ENCODE measurements at places on chromosomes 11 and 22.

- DNase-seq, result no peak
Measured at GRCh38 chr11:11456866-11457265, 103.8 kb upstream of the CSNK2A3 start.

DNA sequence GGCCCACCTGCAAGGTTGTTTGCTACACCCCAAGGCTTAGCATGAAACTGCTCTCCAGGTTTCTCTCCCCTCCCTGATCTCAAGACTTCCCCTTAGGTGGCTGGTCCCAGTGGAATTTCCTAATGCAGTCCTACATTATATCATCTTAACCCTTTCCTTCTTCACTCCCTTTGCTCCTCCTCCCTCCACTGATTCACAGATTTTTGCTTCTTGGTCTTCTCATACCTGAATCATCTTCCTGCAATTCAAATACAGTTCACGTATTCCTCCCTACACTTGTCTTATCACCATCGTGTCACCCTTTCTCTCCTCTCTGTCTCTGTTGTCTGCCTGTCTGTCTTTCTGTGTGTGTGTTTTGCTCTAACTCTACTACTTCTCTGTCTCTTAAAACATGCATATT, 17.0 kb downstream of the MMP10 start:
- no peak for DNase-seq

GRCh38 chr11:88359114-88359513, 21.6 kb upstream of the CTSC start:
- no peak for DNase-seq

GRCh38 chr11:32902089-32902665, 9.6 kb downstream of the QSER1 start:
- no peak for DNase-seq

DNA sequence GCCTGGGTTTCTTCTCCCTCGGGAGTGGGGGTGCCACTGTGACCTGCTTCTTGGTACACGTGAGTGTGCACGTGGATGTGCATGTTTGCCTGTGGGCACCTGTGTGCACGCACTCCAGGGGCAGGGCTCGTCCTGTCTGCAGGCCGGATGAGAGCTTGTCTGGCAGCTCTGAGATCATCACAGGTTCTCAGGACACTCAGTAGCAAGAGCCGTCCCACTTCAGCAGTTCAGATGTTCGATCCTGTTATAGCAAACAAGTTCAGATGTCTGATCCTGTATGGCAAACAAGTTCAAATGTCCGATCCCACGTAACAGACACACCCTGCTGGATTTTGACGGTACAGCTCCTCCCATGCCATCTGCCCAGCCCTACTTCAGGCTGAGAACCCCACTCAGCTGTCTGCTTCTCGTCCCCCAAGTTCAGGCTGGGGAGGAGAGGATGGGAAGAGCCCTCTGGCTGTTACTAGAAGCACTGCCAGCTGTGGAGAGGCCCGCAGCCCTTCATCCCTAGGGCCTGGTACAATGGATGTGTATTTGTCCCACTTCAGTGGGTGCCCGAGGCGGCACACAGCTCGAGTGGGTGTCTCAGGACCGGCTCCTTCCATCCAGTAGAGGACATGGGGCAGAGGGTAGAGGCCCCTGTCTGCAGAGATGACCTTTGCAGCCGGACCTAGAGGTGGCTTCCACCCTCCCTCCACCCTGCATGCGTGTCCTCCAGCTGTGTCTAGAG, 1126.9 kb downstream of the BRD1 start:
- no peak for DNase-seq

GRCh38 chr11:71452199-71453036, 585 bp upstream of the NADSYN1 start:
- DNase-seq, result no peak

GRCh38 chr11:1964955-1965354, 17.8 kb downstream of the MRPL23 start:
- no peak for DNase-seq

GRCh38 chr11:64186492-64187165, 658 bp downstream of the STIP1 start:
- DNase-seq, result no peak

- no peak for DNase-seq
Measured at GRCh38 chr22:22600531-22601261, 41.6 kb upstream of the PRAME start.

- no peak for DNase-seq
Measured at GRCh38 chr11:2533587-2534133, 88.9 kb downstream of the KCNQ1 start.

GRCh38 chr11:104654181-104654813, 244.0 kb downstream of the CASP12 start:
- no peak for DNase-seq

- no peak for DNase-seq
Measured at GRCh38 chr11:66579017-66579606, 10.7 kb upstream of the CTSF start.

DNA sequence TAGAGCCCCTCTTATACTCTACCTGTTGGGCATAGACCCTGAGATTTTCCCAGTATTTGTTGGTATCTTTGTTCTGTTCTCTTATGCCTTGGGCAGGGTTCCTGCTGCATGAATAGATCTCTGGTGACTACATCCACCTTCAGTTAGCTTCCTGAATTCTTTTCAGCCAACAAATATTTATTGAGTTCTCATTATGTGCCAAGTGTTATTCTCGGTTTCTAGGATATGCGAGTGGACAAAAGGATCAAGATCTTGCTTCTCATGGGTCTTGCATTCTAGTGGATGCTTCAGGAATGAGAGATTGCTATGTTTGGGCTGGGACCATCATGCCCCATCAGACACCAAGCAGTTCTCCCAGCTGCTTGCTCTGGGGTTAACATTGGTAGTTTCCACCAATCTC, 340.0 kb downstream of the METTL15 start:
- no peak for DNase-seq

GRCh38 chr11:131884461-131885073, 514.2 kb downstream of the NTM start:
- no peak for DNase-seq

- DNase-seq, result no peak
Measured at GRCh38 chr11:122717264-122717867, 61.8 kb downstream of the UBASH3B start.

DNA sequence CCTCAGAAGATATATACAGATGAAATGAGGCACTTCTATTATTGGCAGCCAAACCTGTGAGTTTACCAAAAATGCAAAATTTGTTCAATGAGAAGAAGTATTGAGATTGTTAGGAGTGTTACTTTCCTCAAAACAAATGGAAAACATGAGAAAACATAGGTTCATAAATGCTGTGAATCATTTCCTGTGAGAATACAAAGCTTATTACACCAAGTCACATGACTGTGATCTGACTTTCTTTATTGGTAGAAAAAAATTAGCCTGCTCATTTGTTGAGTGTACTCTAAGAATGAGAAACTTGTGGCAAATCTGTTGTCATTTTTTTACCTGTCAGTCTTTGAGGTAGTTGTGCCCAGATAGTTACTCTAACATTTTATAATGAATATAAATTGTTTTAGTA, 215.1 kb downstream of the TMEM135 start:
- DNase-seq, result no peak

DNA sequence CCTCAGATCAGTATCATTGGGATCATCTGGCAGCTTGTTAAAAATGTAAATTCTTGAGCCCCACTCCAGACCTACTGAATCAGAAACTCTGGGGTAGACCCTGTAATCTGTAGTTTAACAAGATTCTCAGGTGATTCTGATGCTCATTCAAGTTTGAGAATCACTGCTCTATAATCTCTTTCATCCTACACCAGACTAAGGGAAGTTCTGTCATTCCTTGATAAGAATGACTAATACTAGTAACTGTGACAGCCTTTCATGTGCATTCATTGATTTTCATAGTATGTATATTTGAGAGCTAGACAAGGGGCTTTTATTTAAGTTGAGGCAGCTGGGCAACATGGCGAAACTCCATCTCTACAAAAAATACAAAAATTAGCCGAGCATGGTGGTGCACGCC, 30.0 kb downstream of the NAT10 start:
- no peak for DNase-seq

- DNase-seq, result no peak
Measured at GRCh38 chr22:43880541-43880991, 11.2 kb downstream of the PNPLA5 start.

GRCh38 chr22:41833369-41834004, 582 bp downstream of the SREBF2 start:
- DNase-seq, result no peak

- peak; percentile 78 for DNase-seq
Measured at GRCh38 chr22:17871726-17872458, 97.6 kb upstream of the BID start.

DNA sequence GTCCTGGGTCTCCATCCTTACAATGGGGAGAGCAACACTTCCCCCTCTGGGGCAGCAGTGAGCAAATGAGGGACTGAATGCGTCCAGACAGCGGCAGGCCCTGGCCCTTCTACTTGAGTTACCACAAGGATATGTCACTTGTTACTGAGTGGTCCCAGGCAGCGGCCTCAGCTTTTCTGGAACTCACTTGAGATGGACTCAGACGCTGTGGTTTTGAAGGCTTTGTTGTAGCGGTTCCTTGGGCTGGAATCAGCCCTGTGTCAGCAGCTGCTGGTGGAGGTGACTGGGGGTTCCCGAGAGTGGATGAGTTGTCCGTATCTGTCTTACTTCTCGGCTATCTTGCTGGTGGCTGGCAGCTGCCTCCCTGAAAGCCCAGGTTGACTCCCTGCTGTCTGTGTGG, 77.0 kb downstream of the MICAL2 start:
- DNase-seq, result no peak

DNA sequence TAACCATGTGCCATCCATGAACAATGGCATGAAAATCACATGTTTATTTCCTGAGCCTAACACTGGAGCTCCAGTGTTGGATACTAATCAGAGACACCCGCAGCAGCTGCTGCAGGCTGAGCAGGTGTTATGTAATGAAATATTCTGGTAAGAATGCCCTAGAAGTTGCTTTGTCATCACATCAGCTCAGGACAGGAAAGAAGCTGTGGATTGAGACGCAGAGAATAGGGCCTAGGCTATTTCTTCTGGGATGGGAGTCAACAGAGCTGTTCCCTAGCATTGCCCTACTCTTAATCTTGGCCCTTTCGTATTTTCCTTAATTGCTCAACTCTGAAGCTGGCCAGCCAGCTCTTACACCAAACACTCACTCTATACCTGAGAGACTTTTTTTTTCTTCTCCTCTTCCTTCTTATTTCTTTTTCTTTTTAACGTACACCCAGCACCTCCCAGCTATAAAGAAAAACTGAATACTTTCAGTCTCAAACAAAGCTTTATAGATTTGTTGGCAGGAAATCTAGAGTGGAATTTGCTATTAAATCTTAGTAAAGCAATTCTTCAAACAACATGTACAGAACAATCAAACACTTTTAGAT, 31.9 kb downstream of the RASSF10 start:
- DNase-seq, result no peak

DNA sequence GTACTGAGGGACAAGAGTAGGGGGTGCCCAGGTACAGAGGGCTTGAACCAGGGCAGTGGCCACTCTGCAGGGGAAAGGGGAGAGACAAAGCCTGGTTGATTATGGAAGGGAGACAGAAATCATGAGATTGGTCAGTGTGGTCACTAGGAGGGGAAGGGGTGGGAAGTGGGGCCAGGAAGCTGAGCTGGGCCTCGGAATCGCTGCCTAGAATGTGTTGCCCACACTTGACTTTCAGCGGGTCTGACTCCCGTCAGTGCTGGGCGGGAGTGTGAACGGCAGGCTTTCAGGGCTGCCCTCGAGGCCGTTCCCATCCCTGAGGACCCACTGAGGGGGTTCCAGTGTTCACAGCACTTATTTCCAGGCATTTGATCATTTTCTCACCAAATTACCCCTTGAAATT, 5.9 kb downstream of the DAGLA start:
- no peak for DNase-seq

DNA sequence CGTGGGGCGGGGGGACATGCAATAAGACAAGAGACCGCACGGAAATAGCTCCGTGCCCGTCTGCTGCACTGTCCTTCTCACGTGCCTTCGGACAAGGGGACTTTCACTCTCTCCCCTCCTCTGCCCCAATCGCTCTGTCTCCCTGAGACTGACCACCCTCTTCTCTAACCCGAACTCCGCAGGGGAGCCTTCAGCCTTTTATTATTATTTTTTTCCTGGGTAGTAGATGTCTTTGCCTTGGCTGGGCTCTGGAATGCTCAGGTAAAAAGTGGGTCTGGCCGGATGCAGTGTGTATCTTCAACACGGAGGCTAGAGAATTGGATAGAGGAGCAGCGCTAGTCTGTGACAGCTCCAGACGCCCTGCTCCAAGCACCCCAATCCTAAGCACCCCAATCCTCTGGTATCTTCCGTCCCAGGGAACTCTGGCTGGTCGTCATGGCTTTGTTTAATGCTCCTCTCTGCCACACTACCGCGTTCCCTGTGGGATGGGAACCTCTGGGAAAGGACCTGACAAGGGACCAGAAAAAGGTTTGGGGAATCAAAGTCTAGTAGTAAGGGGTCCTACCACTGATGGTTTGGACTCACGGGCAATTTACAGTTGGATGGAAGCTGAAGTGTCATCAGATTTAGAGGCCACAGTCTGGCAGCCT, 25.1 kb upstream of the ROBO3 start:
- no peak for DNase-seq

DNA sequence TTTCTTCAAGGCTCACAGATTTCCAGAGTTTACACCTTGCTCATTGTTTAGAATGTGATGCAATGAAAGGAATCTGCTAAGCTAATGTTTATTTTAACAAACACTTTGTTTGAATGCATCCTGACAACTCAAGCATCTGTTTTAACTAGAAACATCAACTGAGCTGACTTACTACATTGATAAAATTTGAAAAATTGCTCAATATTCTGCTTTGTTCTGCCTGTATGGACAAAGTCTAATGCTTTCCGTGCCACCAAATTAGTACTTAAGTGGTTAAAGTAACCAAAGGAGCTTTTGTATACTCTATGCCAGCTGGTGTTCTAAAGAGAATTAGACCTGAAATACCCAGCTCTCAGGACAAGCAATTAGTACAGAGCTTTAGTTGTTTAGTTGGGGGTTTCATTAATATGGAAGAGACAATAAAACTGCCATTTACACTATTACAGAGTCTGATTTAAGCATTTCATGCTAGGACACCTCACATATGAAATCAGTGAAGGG, 105.2 kb downstream of the MAML2 start:
- no peak for DNase-seq

GRCh38 chr11:44110231-44110679, 14.8 kb downstream of the EXT2 start:
- peak; percentile 2 for DNase-seq

DNA sequence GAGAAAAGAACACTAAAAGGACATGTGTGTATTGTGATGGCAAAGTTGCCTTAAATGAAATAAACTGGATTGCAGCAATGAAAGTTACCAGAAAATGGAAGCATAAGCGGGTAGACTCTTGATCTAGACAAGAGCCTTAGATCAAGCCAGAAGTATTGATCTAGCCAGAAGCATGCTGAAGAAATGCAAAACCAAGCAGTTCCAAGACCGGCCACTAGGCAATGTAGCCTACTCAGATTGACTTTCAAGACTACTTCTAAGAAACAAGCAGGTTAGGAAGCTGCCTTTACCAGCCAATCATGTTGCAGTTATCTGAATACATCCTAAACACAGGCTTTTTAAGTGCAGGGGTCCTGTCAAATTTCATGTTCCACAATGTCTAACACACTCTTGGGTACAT, 54.6 kb downstream of the KCNA4 start:
- no peak for DNase-seq

Measured in cerebellar nuclear complex (tissue), 1 donor.